ENCODE measurements at places on chromosomes 12 and 14.

DNA sequence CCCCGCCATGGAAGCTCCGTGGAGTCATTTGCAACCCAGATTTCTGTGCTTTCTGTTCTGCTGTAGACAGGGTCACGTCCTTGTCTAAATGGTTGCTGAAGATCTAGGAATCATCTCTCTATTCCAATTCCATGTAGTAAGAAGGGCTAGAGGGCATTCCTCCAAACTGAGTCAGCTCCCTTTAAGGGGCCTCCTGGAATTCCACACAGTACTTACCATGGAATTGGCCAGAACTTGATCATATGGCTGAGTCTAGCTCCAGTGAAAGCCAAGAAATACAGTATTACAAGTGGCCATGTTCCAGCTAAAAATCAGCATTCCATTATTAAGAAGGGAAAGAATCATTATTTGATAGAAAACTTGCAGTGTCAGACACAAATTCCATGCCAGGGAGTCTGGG, 171.9 kb downstream of the PRKCH start:
- no peak for DNase-seq

- DNase-seq = no peak
These were observed 174.2 kb downstream of the PPM1H start for GRCh38 chr12:62760779-62761178.

- DNase-seq = no peak
These were observed 17.6 kb downstream of the C14orf132 start for GRCh38 chr14:96056509-96057422.

GRCh38 chr12:16520328-16520727, 85.6 kb downstream of the LMO3 start:
- DNase-seq = no peak

- no peak for DNase-seq
These were observed 126.3 kb upstream of the FGD4 start for GRCh38 chr12:32273063-32273522.

GRCh38 chr12:26953447-26953846, 15.2 kb downstream of the FGFR1OP2 start:
- no peak for DNase-seq

GRCh38 chr12:123267991-123268843, 3.4 kb downstream of the CDK2AP1 start:
- DNase-seq = no peak

GRCh38 chr12:7555752-7556151, 52.2 kb upstream of the CD163 start:
- no peak for DNase-seq

DNA sequence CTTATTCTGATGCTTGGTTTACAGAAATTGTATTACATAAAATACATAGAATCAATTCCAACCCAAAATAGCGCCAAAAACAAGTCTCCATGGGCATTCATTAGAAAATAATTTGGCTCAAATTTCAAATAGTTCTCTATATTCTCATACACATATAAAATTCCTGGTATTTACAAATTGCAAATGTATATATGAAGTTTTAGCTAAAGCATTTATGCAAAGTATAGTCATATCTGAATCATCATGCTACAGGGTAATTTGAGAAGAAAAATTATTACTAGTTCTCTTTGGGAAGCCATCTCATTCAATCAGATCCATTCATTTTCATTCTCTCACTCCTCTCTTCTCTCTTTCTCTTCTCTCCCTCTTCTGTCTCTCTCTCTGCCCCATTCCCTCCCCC, 257.8 kb downstream of the DPF3 start:
- no peak for DNase-seq

DNA sequence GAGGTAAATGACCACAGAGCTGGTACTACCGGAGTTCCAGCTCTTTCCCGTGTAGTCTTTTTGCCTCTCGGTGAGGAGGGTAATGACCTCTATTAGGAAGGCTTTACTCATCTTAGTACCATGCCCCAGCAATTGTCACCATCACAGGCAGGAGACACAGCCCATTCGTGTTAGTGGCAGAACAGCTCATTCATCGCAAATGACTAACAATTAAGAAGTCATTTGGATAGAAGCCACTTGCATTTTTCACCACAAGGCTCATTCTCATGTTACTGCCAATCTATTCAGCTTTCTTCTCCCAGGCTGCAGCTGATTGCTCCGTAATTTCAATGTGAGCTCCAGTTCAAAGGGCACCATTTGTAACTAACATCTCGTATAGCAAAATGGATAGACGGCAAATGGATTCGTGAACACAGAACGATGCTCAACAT, 718.8 kb upstream of the TMEM132C start:
- DNase-seq = no peak

DNA sequence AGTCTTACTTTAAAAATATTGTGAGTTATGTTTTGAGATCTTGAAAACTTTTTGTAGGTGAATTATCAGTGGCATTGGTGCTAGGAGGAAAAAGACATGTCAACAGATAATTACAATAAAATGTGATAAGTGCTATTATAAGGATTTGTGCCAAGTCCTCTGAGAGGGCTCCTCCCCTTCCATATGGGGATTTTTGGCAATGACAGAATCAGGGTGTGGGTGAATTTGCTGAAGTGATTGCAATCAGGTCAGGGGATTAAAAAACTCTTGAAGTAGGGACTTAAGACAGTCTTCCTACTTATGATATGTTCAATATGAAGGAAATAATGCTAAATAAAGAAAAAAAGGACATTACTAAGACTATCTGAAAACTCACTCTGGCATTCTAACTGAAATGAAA, 122.5 kb downstream of the SLC15A5 start:
- DNase-seq = no peak

DNA sequence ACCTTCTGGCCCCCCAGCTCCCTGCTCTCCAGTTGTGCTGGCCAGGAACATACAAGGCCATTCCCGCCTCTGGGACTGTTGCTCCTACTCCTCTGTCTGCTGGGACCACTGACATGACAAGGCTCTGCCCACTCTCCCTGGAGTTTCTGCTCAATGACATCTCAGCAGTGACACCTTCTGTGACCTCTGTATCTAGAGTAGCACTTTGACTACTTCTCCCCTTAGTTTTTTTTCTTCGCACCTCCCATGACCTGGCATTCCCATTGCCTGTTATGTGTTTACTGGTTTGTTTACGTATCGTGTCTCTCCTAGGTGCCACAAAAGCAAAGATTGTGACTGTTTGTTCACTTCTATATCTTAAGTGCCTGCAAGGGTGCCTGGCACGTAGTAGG, 40.1 kb upstream of the TMEM263 start:
- no peak for DNase-seq

DNA sequence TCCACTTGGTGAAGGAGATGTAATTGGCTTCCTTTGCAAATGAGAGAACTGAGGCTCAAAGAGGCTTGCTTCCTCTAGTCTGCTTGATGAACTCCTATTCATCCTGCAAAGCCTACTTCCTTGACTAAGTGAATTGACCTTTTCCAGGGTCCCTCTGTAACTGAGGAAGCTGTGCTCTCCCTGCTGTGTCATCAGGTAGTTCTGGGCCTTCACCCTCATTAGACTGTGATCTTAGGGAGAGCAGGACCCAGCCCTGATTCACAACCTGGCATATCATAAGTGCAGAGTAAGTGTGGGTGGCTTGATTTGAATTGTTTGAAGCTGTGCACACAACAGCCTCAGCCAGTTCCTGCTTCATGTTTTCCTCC, 16.3 kb downstream of the ASB2 start:
- no peak for DNase-seq

GRCh38 chr14:51333901-51334521, 94.0 kb downstream of the TMX1 start:
- no peak for DNase-seq

DNA sequence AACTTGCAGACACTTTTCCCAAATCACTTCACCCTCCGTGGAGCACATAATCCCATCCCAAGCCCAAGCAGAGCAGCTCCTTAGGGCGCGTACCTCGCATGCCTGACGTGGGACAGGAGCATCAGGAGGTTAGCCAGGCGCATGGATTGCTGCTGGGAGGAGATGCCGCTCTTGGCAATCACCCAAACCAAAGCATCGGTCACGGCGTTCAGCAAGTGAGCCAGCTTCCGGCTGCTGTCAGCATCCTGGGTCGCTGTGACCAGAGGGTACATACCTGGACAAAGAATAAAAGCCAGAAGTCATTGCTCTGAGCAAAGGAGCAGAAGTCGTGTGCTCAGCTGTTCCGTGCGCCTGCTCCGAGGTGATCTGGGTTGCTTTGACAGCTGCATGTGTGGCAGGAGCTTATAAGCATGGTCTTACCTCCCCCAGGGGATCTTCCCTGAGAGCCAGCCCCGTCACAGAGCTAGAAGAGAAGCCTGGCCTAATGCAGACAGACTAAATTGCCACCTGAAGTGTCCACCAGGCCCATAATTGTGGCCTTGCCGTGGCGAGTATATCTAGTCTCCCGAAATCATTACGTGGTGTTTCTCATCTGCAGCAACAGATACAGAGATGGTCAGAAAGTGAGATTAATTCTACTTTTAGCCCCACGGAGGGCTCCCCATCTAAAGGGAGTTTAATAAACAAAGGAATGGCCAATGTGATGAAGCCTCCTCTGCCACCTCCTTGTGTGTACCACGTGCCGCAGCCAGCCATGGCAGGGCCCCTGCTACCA, 59.1 kb downstream of the ESR2 start:
- no peak for DNase-seq

- no peak for DNase-seq
These were observed 29.7 kb downstream of the MGAT4C start for GRCh38 chr12:86226481-86226880.

DNA sequence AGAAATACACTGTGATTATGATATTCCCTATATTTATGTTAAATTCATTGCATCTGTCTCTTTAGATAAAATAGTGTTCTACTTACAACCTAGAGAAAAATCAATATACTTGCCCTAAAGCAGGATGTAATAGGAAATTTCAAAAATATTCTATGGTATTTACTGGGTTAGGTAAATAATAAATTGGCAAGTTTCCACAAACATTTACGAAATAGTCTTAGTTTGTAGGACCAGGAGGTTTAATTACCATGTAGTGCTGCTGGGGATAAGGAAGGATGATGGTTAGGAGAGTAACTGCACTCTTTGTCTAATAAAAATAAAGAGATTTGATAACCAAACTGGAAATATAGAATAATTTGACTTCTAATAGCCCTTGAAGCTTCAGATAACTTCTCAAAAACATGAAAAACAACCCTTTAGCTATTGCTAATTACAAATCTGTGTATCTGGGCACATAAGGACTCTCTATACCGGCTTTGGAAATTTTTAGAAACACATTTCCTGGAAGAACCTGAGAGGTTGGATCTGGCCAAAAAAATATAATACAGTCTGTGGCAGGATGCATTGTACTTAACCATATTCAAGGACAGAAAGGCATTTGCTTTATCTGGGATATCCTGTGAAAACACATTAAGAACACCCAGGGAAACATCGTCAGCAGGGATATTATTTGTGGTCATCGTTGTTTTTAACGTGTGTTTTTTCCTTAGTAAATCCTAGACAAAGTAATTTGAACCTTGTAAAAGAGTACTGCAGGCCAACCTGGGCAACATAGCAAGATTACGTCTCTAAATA, 36.7 kb upstream of the TMCC3 start:
- no peak for DNase-seq

- DNase-seq = no peak
These were observed 18.0 kb upstream of the TMEM260 start for GRCh38 chr14:56561606-56562005.
